ENCODE measurements at places on chromosomes 6 and 20. TPM values are rescaled to one million over a fixed set of nuclear protein-coding genes. Genes with fewer than 3 reads are reported as not detected.

The NRSN1 gene
- total RNA-seq: not detected

- DNase-seq: no peak
Measured at GRCh38 chr20:49915118-49915379, 280 bp downstream of the SPATA2 start.

GRCh38 chr6:125809570-125810170 is 18.9 kb downstream of the NCOA7 start:
- DNase-seq: no peak

GRCh38 chr20:54474046-54474445 is 1.3 kb upstream of the DOK5 start:
- DNase-seq: no peak

The HTR1E gene
- not detected for total RNA-seq

GRCh38 chr20:46243707-46244628 is 64.3 kb downstream of the CDH22 start:
- DNase-seq: no peak

DNA sequence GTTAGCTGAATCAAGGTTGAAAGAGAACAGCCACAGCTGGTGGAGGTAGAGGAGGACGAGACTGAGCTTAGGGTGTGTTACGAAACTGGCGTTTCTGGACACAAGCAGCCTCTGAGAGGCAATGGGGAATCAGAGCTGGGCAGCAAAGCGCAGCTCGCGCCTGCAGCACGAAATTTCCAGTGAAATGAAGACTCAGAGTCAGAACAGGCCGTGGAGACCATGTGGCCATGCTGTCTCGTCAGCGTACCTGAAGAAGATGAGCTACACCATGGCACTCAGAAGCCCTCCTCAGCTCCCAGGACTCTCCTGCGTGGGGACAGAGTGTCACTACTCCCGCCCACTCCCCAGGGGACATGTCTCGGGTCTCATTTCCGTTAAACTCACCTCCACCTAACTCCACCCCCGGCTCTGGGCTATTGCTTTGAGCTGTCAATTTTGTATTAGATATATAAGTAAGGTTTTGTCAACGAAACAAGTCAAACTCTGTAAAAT is 256.9 kb downstream of the ERMARD start:
- no peak for DNase-seq

The HSPA1L gene
- 2.2 TPM for total RNA-seq

DNA sequence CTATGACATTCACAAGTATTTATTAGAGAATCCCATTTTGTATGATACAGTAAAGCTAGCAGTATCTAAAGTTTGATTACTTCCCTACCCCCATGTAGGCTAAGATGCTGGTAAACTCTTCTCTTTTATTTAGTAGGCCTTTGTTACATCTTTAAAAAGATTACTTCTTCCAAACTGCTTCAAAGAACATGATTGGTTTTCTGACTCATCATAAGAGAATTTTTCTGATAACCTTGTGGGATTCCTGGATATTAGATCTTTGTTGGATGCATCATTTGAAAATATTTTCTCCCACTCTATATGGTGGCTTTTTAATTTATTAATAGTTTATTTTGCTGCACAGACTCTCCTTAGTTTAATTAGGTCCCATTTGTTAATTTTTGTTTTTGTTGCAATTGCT is 898.3 kb upstream of the ADGRB3 start:
- DNase-seq: no peak

The MUC21 gene
- not detected for total RNA-seq

DNA sequence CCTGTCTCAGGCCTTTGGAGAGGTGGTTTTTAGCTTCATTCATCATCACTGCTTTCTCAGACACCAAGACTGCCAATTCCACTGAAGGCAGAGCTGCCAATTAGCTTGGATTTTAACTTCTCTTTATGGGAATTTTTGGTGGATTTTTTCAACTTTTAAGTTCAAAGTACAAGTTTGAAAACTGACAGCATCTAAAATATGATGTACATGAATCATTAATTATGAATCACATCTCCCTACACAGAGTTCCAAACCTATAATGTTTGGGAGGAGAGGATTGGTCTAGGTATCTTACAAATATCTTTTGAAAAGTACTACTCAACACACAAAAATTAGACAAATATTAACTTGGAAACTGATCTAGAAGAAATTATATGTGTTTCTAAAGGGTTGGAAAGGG is 25.5 kb downstream of the CNKSR3 start:
- no peak for DNase-seq

The PPARD gene
- 14.9 TPM for total RNA-seq

GRCh38 chr6:153160221-153160620 is 29.1 kb upstream of the RGS17 start:
- DNase-seq: no peak

DNA sequence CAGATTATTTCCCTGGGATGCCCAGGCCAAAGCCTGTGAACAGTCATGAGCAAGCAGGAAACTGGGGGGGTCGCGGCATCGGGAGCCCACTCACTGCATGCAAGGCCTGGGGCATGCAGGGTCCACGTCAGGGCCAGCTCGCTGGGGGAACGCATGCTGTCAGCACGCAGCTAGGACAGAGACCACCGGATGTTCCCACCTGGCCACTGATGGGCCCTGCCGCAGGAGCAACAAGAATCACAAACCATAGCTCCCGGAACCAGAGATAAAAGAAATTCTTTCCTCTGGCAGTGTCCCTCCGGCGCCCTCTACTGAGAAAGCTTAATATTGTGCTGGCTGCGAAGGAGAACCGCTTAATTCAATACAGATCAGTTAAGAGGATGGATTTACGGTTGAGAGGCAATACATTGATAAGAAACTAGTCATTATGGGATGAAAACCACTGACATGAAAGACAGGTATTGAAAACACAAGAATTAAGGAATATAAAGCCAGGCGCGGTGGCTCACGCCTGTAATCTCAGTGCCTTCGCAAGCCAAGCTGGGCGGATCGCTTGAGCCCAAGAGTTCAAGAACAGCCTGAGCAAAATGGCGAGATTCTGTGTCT is 32.6 kb downstream of the C6orf15 start:
- DNase-seq: peak; percentile 34

GRCh38 chr6:160960839-160961238 is 30.7 kb upstream of the MAP3K4 start:
- no peak for DNase-seq

DNA sequence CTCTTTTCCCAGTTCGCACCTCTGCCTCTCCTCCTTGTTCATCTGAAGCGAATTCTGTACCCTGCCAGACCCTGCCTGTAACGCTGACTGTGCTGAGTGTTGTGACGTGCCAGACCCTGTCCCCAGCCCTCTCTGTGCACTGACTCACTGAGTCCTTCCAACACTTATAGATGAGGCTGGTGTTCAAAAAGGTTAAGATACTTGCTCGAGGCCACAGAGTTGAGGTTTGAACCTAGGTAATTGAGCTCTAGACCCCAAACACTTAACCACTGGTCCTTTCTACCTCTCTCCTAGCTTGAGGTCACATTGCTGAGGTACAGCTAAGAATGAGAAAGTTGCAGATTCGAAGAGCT is 45.7 kb upstream of the NEDD9 start:
- no peak for DNase-seq

DNA sequence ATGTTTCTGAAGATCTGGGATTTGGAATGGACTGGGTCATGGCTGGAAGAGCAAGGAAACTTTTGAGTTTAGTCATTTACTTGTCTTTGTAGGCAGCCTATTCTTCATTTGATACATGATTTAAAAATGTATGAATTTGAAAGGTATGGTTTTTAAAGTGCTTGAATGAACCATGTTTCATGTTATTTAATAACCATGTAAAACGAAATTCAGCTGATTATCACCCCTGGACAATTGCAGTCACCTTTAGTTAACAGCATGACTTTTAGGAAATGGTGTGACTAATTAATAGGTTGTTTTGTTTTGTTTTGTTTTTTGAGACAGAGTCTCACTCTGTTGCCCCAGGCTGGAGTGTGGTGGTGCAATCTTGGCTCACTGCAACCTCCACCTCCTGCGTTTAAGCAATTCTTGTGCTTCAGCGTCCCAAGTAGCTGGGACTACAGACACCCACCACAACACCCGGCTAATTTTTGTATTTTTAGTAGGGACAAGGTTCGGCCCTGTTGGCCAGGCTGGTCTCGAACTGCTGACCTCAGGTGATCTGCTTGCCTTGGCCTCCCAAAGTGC is 2.1 kb downstream of the STX11 start:
- no peak for DNase-seq

The EZR gene
- total RNA-seq: 242 TPM

DNA sequence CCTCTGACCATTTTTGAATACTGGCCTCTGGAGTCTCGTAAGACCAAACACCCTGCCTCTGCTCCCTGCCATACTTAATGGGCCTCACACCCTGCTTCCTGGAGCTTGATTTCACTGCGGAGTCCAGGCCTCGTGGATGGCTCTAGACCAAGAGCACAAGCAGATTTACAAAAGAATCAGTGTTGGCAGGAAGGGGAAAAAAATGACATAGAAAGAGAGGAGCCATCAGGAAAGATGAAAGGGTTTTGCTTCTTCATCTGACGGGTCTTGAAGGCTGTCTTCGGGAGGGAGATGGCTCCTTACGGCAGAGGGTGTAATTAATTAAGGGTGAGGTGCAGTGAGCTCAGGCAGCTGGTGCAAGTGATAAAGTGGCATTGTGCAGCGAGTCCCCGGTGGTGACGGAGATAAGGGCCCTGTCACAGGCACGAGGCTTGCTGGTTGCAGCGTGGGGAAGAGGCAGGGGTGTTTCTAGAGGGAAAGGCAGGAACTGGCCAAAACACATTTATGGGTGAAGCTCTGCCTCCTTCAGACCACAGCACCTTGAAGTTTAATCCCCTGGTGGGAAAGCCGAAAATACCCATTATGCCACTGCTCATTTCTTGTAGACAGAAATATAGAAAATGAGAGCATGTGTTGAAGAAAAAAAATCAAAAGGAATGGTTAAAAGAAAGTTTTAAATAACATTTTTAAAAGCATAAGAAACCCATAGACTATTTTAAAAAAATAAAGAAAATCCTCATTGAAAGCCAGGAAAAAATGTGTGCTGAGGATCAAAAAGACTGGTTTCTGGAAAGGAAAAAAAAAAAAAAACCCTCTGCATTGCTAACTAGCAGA is 128.6 kb upstream of the LRFN2 start:
- DNase-seq: peak; percentile 21

The CYP24A1 gene
- total RNA-seq: not detected

The TPX2 gene
- total RNA-seq: 0.71 TPM

The RBM24 gene
- 189 TPM for total RNA-seq

The WFDC10A gene
- total RNA-seq: not detected

DNA sequence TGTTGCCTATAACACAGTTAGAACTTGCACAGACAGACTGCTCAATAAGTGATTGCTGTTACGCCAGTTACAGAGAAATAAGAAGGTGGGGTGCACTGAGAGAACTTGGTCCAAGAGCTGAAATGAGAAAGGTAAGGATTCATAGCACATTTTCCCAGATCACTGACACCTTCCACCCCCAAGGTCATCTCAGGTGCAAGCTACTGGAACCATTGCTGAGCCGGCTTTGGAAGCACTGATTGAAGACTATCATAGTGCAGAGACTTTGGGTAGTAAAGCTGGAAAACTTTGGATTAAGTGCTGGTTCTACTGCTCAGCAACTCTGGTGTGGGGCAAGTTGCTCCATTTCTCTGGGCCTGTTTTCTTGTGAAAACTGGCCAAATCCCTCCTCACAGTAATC is 38.1 kb downstream of the STK35 start:
- DNase-seq: no peak

DNA sequence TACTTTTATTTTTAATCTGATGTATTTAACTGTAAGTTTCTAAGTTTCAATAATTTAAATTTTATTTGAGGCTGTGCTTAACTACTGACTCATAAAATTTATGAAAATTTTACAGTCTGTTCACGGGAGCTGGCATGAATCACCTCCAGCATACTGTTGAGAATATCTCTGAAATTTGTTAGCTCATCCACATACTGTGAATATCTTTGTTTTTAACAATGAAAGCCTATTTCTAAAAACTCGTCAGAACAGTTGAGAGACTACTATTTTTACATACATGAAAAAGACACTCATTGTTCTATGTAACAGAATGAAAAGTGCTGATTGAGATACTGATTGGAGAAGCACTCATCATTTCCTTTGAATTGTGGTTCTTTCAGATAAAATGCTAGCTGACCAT is 749.3 kb downstream of the TENT5A start:
- no peak for DNase-seq

DNA sequence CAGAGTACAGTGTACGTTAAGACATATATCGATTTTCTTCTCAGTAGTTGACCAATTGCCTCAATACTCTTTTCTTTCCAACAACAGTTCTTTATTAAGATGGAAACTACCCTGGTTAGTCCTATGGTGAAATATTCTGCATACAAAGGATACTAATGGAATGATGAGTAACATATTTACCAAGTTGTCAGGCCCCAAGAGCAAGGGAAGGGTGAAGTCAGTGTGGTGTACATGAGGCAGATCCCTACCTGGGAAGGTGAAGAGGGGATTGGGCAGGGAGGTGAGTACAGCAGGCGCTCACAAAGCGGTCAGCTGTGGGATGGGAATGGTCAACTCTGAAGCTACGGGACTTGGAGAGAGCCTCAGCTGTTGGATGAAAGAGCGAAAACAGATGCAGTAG is 29.7 kb downstream of the GJA1 start:
- DNase-seq: no peak

DNA sequence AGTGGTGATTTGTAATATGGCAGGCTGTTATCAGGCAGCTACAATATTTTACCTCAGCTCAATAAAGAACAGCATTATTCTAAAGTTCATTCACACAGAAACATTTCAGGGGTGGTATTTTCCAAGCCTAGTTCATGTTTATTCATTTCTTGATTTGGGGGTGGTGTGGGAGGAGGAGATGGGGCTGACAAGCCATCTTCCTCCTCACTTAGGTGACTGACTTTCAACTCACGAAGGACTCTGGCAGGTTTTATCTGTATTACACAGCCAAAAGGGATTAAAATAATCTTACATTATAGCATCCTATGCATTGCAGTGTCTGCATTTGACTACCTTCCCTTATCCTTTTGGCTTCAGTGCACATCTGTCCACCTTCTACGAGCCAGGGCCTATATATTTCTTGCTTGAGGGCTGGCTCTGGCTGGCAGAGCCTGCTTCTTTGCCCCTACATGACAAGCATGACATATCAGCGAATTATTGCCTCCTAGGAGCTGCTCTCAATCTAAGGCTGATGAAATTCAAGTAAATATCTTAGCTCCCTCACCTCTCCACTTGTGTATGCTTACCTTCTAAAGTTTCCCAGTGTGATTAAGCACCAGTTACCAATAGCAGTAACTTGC is 20.0 kb downstream of the KHDRBS2 start:
- DNase-seq: no peak

GRCh38 chr6:53067849-53068361 is 2.7 kb downstream of the FBXO9 start:
- no peak for DNase-seq

GRCh38 chr20:34179637-34180360 is 61.4 kb upstream of the ASIP start:
- no peak for DNase-seq

GRCh38 chr6:78589436-78589835 is 277.9 kb upstream of the IRAK1BP1 start:
- no peak for DNase-seq

The ADGRB3 gene
- total RNA-seq: 1.5 TPM
